ENCODE measurements at places on chromosomes 12 and 14. TPM values are rescaled to one million over a fixed set of nuclear protein-coding genes. Genes with fewer than 3 reads are reported as not detected.

GRCh38 chr14:101884934-101885576, 79.3 kb upstream of the DYNC1H1 start:
- peak overlapping the region; percentile 37 for H3K4me3 ChIP-seq
- H3K36me3 ChIP-seq: peaks cover 29% of the 10 kb centered on the region
- peaks cover 3% of the 10 kb centered on the region for H3K27me3 ChIP-seq
- no peak for DNase-seq

GRCh38 chr12:19332196-19332595, 107.1 kb upstream of the AEBP2 start:
- H3K4me1 ChIP-seq: no peaks in the 10 kb centered on the region
- H3K27ac ChIP-seq: no peak overlapping the region
- H3K27me3 ChIP-seq: no peaks in the 10 kb centered on the region
- no peak for DNase-seq
- no peak overlapping the region for H3K4me3 ChIP-seq

GRCh38 chr12:120940799-120941198, 36.6 kb upstream of the SPPL3 start:
- H3K27ac ChIP-seq: no peak overlapping the region
- peaks cover 5% of the 10 kb centered on the region for H3K27me3 ChIP-seq
- no peak for DNase-seq

The ASIC1 gene
- total RNA-seq: 1.9 TPM

DNA sequence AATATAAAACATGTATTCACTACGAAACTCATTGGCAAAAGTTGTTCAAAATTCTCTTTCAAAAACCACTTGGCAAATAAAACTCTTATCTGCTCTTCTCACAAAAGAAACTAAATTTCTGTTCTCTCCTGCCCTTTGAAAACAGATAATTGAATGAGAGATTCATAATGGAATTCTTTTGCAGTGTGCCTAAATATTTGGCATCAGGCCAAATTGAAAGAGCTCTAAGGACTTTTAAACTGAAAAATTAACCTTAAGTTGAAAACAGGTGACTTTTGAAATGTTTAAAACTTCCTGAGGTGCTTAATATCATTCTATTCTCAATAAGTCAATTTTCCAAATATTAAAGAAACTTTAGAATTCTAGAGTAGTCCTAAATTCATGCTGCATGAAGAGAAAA, 136.4 kb downstream of the FSCB start:
- H3K36me3 ChIP-seq: peaks cover 5% of the 10 kb centered on the region
- DNase-seq: no peak
- no peak overlapping the region for H3K27ac ChIP-seq
